Activated CD4-positive, alpha-beta memory T cell treated with anti-CD3 and anti-CD28 coated beads, Interleukin-2, amount 10 ng/mL, durations not matched to agents 7 days and 5 days (primary cell): ENCODE measurements at places on chromosomes 12 and 14.
A peak's percentile ranks its signal among the peaks of the same experiment; 100 is the strongest.

DNA sequence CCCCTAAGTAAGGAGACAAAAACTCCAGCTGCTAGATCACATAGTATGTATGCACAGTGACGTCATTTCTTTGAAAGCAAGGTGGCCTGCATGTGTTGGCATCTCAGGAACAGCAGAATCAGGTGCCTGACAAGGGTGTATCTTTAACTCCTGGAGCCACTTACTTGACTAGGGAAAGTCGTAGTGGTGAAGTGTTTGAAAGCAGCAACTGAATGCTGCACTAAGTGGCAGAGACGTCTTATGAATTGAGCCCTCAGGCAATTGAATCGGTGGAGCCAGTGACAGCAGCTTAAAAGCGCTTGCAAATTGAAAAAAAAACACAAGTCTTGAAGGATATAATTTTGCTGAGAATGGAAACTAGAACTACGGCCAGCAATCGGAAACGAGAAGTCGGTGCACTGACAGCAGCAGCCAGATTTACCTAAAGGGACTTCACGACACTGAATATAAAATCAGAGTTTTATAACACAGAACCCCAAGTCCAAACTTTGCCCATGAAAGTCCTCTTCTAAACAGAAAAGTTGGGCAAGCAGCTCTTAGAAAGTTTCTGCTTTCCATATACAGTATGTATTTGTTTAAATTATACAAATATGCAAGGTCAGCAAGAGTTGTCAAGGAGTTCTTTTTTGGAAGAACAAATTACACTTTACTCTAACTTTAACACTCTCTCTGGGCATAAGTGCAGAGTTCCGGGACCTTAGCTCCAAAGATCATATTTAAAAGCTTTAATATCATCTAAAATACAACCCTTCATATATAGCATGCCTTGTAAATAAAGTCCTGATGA is 1.1 kb downstream of the IGF1 start:
- DNase-seq: peak; percentile 16

DNA sequence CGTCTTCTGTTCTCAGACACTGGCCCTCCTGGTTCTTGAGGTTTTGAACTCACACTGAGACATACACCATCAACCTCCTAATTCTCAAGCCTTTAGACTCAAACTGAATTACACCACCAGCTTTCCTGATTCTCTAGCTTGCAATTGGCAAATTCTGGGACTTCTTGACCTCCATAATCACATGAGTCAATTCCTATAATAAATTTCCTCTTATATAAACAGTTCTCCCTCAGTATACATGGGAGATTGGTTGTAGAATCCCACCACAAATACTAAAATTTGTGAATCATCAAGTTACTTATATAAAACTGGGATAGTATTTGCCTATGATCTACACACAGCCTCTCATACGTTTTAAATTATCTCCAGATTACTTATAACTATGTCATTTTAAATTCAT is 162.2 kb downstream of the DIO2 start:
- DNase-seq: no peak

DNA sequence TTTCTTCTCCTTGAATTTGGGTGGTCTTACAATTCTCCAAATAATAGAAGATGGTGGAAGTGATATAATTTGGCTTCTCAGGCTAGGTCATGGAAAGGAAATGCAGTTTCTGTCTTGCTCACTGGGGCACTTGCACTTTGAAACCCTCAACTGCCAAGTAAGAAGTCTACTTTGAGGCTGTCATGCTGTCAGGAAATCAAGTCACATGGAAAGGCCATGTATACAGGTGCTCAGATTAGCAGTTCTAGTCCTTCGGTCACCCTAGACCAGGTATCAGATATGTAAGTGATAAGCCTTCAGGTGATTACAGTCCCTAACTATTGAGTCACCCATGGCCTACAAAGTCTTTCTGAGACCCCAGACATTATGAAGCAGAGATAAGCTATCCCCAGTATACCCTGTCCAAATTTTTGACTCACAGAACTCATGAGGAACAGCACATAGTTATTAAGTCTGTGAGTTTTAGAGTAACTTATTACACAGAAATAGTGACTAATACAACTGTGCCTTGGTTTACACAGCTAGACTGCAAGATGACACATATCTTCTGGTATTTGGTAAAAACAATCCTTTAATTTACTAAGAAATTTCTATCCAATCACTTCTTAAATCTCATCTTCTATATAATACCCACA is 26.3 kb upstream of the BBS10 start:
- no peak for DNase-seq

DNA sequence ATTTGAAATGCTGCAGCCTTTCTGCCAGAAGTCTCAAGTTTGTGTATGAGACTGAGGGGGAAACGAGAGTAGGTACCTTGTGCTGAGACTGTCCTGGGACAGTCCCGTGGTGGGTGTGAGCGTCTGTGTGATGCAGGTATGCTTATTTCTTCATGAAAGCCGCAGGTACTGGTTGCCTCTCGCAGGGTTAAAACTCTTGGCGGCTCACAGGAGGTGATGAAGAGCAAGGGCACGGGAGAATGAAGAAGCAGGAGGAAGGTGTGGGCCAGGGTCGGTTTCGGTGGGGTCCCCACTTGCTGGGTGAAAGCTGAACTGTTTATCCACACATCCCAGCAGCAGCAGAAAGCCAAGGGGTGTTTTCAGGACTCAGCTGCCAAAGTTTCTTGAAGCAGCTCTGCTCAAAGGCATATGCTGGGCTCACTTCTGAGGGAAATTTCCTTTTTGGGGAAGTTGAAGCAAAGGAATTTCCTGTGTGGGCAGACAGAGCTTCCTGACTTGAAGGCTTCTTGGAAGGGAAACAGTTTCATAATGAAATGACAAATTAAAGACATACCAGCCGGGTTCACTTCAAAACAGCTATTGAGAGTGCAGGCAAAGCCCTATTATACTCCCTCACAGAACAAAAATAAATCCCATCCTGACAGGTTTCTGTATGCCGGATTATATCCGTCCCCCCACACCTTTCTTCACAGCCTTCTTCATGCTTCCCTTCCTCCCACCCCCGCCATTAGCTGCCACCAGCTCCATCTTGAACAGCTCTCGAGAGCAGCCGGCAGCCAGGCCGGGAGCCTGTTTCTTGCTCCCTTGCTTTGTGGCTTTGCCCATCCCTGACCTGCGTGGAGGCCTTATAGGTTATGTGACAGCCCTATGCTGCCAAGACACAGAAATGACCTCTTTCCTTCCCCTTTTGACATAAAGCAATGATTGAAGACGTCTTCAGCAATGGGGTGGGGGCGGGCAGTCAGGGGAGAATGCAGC is 116.6 kb downstream of the ETV6 start:
- peak; percentile 37 for DNase-seq

- DNase-seq: peak; percentile 73
Observed at GRCh38 chr12:101839324-101840283, 8.8 kb upstream of the GNPTAB start.

DNA sequence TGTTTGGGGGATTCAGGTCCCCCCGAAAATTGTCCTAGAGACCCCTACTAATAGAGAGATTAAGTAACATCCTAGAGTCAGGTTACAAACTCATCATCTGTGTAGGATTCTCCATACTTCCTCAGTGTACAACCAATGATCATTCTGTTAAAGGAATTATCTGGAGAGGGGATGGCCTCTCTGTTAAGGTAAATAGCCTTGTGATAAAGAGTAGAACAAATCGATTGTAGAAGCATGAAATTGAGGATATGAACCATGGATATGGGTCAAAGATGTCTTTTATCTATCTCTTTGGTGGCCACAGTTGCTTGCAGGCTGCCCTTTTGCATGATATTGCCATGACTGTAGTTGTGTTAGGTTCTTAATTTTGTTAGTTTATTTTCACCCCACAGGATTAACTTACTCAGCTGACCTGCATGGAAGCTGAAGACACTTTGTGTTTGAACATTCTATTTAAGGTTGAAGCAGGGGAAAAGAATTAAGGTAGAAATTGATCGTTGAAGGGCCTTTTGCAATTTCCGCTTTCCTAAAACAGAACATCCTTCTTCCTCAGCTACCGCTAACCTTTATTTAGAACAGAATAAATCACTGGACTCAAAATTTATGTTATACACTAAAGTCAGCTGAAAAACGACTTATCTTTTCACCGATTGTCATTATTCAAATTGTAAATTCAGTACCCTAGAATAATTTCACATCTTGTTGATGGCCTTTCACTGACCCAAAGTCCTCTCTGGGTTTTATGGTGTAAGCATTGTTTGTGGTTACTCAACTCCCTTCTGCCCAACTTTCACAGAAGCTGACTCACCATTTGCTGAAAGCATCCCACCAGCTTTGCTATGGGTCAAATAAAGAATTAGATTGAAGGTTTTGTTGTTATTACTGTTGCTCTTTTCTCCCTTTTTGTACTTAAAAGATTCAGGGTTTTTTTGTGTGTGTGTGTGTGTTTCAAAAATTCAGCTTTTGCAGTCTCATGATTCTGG is 52.3 kb downstream of the IRAK3 start:
- DNase-seq: no peak

DNA sequence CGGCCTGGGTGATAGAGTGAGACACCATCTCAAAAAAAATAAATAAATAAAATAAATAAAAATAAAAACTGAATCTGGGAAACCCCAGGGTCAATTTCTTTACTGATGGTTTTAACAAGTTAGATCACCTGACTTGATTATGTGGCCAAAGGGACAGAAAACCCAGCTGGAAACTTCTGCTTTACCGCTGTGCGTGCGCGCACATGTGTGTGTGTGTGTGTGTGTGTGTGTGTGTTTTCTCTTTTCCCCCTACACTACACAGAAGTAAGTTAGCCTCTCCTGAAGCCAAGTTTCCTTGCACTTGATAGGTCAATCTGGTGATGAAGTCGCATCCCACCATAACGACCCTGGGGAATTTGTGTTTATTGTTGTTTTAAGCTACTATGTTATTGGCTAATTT is 105.3 kb upstream of the AMN1 start:
- DNase-seq: no peak

DNA sequence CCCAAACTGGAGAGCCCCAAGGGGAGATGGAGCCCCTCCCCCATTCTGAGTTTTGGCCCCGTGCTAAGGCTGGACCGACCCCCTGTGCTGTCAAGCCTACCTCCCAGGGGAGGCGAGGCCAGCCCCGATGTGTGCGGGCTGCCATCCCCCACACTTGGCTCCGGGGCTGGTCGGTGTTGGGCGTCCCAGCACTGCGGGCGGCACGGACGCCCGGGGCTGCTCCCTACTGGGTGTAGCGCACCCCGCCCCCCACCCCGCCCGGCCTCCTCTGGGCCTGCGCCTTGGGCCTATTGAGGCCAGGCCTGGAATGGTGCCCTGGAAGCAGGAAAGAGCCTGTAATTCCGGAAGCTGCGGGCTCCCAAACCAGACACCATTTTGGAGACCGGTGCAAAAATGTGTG is 2.6 kb downstream of the DCAF4 start:
- no peak for DNase-seq

DNA sequence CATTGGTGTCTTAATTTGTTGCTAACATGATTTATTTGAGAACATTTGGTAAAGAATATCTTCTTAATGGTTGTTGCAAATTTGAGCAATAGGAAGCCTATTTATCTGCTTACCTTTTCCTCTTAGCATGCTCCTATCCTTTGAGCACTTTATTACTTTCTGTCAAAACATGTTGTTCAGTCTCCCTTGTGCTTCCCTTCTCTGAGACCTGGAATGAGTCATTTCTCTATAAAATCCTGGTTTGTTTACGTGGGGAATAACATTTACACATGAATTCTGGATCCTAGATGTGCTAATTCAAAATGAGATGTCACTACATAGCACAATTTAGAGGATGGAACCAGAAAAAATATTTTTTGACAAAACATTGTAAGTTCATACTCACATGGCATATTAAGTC is 844.0 kb upstream of the LRFN5 start:
- DNase-seq: no peak

DNA sequence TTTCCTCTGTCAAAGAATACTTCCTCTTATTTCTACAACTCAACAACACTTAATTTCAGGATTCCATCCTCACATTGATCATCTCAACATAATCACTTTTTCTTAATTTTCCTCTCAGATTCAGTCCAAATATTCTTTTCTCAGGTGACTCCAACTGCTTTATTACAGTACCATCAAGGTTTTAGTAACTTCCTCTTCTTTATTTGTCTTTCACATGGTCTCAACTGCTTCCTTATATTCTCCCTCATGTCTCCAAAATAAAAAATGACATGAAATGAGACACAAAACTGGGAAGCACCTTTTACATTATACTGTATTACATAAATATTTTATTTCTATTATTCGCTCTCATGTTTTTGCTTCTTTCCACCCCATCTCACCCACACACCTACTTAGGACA is 55.5 kb downstream of the PPP2R5E start:
- no peak for DNase-seq

DNA sequence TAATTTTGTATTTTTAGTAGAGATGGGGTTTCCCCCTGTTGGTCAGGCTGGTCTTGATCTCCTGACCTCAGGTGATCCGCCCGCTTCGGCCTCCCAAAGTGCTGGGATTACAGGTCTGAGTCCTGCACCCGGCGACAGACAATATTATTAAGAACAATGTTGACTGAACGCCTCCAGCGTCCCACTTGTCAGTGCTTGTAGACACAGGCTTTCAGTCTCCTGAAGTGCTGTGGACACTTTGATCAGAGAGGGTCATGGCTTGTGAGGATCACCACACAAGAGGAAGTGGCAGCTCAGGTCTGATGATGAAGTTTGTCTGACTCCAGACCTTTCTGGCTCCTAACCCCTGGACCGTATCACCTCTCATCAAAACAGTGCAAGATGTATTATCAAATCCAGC is 114.6 kb downstream of the CHST11 start:
- DNase-seq: no peak

DNA sequence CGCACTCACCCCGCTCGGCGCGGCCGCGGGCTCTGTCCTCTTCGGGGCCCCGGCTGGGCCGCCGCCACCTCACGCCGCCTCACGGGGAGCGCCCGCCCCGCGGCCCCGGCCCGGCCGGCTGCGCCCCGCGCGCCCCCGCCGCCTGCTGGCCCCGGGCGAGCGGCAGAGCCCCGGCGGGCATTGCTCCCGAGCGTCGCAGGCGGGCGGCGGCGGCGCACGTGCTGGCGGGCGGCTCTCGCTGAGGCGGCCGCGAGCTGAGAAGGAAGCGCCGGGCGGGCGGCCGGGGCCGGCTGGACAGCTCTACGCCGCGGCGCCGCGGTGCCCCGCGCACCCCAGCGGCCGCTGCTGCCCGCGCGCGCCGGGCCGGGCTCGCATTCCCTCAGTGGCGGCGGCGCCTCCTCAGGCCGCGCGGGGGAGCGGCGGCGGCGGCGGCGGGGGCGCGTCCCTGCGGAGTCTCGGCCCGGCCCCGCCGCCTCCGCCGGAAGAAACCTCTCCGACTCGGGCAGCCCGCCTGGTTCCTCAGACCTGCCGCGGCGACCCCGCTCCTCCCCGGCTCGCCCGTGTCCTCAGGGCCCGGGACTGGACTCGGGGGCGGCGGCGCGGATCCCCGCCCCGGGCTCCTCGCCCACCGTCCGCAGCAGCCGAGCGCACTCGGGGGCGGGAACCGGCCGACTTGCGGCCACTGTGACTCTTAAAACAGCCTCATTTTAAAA is at the start of gene PITPNM2:
Gene PITPNM2, minus strand, starts transcription at position 347 of the 713 bp plus-strand sequence. CDS start 116,500 bp downstream, outside the sequence.
- DNase-seq: peak; percentile 64

GRCh38 chr14:53331921-53332320 is 178.8 kb upstream of the DDHD1 start:
- DNase-seq: no peak

- DNase-seq: no peak
Observed at GRCh38 chr12:126706300-126706699, 1560.7 kb upstream of the TMEM132C start.
